Right renal pelvis (tissue), 4 donors: ENCODE measurements at places on chromosomes 11 and 22.

- no peak for DNase-seq
These were observed 3.1 kb upstream of the TM7SF2 start for GRCh38 chr11:65108469-65109123.

DNA sequence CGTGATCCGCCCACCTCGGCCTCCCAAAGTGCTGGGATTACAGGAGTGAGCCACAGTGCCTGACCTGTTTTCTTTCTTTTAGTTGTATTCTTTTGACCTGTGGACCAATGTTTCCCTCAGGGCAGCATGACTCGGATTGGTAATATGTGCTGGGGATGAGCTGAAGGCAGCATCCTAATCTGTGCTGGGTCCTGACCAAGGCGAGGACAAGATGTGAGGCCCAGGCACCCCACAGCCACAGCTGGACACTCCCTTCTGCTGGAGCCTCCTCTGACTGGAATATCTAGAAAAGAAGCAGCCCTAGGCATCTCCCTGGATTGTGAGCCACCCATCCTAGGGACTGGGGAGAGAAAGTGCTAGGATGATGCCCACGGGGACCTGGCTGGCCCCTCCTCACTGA, 105.4 kb downstream of the PDE2A start:
- no peak for DNase-seq

GRCh38 chr22:38172832-38173640, 8.6 kb downstream of the PLA2G6 start:
- no peak for DNase-seq

- no peak for DNase-seq
These were observed 62.2 kb upstream of the ADA2 start for GRCh38 chr22:17281440-17281841.

DNA sequence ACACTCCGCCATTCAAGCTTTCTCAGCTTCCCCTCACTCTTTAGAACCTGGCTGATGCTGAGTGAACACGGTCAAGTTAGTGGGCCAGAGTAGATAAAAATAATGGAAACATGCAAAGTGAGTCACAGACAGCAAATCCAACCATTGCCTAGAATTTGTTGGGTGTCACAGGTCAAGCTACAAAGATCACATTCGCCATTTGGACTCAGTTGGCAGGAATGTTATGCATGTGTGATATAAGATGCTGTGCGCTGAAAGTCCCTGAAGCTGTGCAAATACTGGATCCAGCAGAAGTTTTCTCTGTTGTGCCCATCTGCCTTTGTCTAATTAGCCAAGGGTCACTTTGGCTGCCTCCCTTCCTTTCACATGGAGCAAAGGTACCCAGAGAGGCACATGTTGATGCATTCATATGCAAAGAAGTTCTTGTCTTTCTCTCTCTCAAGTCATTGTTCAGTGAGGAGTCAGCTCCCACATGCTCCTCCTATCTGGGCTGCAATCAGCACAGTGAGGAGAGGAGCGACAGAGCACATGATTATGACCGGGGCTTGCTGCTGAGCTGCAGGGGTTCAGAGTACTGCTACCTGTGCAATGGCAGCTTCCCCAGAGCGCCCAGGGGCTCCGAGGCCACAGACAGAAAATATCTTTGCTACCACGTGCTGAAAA, 39.7 kb downstream of the FLI1 start:
- no peak for DNase-seq

DNA sequence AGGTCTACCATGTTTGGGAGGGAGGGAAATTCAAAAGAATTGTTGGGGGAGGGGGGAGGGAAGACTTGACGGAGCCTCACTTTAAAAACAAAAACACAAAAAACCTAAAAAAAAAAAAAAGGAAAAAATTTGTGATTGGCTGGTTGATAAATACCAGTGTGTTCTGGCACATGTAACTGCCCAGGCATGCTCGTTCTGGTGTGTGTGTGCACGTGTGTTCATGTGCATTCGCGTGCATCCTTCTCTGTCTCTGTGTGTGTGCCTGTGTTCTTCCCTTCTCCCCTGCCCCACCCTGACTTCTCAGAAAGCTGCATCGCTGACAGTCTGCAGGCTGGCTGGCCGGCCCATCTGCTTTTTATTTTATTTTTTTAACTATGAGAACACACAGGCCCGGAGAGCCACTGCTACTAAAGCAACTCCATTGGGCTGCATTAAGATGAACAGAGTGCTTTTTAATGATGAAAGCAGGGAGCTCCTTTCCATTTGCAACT, 22.6 kb upstream of the ADSL start:
- no peak for DNase-seq

- no peak for DNase-seq
These were observed 10.6 kb upstream of the ACER3 start for GRCh38 chr11:76850130-76850529.

DNA sequence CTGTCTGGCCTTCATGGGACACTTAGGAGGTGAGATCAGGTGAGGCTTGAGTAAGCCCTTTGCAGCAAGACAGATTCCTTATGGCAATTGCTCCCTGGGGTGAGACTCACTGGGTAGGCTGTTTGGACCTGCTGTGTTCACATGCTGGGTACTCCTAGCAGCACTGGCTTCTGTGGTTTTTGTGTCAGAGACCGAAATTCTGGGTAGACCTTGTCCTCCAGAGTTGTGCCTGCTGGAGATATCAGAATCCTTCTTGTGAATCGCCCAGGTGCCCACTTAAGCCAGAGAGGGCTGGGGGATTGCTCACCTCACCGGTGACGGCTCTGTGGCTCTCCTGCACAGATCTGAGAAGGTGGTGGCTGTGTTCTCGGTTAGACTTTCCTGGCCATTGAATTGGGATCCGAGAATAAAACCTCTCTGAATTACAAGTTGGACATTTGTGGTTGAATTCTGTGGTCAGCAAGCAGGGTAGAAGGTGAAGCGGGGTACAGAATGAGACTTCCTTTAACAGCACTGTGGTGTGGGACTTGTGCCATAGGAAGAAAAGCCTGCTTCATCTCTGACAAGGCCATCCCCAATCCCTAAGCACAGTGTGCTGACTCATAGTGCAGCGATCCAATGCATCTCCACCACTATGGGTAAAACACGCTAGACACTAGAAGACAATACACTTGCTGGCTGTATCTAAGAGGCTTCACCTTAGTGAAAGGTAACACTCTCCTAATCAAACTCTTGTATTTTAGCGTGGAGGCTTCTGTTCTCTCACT, 52.5 kb upstream of the TTC12 start:
- DNase-seq, result no peak

DNA sequence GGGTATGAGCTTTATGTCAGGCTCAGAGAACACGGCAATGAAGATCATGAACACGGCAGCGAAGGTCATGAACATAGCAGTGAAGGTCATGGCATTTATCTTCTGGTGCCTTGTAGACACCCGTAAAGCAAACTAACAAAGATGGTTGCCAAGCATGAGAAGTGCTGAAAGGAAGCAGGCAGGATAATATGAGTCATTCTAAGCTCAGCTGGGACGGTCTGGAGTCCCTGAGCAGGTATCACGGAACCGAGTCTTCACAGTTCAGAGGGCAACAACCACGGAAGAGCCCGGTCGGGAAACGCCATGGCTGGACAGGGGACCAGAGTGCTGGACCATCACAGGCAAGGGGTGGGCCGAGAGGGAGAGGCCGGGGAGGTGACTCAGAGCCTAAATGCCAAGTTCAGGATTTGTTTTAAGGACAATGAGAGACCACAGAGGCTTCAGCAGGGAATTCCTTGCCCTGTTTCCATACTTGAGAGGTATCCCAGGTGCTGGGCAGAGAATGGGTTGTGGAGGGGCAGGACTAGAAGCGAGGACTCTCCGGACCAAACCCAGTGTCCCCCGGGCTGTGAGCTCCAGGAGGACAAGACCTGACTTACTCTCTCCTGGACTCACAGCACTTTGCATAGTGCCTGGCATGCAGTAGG, 13.1 kb upstream of the MS4A10 start:
- no peak for DNase-seq

- DNase-seq, result no peak
These were observed 15.0 kb upstream of the CYP2R1 start for GRCh38 chr11:14906993-14907392.

DNA sequence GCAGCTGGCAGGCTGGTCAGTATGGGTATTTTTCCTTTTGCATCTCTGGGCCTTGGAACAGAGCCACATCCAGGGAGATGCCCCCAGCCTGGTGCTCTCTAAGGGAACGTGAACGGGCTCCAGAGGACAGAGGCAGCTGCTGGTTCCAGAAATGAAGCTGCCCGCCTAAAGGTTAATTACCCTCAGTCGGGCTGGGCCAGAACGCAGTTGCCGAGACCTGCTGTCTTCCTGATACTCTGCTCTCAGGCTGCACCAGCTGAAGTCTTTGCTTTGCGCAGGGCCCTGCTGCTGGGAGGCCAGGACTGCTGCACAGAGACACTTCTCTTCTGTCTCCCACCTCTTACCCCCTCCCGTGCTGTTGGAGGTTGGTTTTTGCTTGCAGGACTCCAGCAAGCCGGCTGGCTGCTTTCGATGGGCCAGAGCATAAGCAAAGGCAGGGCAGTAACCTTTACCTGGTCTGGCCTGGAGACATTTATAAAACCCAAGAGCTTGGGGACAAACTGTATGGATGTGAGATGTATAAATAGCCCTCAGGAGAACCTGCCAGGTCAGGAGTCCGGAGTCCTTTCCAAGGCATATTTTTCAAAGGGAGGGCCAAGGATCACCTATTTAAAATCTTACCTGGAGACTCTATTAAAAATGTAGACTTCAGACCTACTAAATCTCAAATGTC, 197.1 kb downstream of the GRIK4 start:
- no peak for DNase-seq
